ENCODE measurements at places on chromosomes 1 and 21.

- DNase-seq = no peak
Observed at GRCh38 chr1:170321113-170321512, 175.4 kb downstream of the NTMT2 start.

DNA sequence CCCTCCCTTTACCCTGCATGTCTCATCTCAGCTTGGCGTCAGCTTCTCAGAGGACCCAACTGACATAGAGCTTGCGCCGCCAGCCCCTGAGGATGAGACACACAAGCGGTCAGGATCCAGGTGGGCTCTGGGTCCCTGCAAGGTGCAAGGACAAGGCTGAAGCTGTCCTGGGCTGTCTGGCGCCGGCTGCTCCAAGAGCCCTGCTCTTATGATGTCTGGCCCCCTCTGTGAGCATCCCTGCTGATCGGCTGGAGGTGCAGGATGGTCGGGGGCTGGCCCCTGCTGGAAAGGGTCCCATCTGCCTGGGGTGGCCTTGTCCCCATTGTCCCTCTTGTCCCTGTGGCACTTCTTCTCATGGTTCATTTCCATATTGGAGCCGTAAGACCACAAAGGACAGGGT, 479.0 kb downstream of the NPHP4 start:
- DNase-seq = no peak

DNA sequence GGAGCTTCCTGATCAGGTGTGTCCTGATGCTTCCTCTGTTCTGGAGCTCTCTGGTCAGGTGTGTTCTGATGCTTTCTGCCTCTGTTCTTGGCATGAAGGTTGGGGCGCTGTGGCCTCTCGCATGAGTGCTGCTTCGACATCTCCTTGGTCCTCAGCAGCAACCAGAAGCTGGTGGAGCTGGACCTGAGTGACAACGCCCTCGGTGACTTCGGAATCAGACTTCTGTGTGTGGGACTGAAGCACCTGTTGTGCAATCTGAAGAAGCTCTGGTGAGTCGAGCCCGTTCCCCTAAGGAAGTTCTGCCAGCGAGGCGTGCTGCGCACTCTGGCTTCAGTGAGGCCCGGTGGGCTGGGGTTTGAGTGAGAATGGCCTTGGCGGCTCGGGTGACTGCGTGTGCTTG, 18.0 kb downstream of the NLRP3 start:
- DNase-seq = no peak

DNA sequence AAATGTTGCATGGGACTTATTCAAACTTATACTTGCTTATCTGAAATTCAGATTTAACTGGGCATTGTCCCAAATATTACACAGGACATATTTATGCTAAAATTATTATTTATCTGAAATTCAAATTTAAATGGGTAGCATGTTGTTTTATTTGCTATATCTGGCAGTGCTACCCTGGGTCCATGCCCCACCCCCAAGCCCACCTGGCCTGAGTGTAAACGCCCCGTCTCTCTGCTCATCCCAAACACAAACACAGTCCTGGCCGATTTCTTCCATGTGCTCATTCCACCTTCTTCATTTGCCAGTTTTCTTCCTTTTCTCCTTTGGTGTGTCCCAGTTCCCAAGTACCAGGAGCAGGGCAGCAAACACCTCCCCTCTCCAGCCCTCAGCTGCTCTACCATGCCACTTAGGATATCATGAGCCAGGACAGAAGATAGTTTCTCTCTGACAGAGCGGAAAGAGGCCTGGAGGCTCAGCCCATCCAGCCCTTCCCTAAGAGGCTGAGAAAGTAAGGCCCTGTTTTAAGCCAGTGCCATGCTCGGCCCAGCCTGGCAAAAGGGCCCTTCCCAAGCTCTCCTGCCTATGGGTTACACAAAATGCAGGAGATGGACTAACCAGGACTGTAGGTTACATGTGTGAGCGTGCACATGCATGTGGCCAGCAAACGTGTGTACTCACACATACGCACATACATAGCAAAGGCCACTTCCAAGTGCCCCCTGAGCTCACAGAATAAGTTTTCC, 69.5 kb downstream of the UBE2T start:
- DNase-seq = no peak

DNA sequence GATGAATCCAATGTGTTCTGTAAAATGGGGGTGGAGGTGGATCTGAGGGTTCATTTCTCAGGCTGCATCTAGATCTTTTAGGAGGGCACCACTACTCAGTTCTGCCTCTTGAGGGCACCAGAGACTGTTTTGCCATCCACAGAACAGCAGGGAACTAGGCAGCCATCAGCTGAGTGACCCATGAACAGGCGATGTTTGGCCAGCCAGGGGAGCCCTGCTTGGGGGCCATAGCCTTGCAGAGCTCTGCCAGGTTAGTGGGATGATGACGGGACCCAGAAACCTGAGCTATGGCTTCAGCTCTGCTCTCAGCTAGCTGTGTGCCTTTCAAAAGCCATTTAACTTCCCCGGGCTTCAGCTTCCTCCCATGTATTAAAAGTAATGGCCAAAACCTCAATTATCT, 13.4 kb upstream of the NOS1AP start:
- DNase-seq = peak; percentile 78

GRCh38 chr1:118317842-118318614, 133.0 kb upstream of the SPAG17 start:
- no peak for DNase-seq

GRCh38 chr1:167819849-167820683, 93.9 kb downstream of the ADCY10 start:
- peak; percentile 92 for DNase-seq

DNA sequence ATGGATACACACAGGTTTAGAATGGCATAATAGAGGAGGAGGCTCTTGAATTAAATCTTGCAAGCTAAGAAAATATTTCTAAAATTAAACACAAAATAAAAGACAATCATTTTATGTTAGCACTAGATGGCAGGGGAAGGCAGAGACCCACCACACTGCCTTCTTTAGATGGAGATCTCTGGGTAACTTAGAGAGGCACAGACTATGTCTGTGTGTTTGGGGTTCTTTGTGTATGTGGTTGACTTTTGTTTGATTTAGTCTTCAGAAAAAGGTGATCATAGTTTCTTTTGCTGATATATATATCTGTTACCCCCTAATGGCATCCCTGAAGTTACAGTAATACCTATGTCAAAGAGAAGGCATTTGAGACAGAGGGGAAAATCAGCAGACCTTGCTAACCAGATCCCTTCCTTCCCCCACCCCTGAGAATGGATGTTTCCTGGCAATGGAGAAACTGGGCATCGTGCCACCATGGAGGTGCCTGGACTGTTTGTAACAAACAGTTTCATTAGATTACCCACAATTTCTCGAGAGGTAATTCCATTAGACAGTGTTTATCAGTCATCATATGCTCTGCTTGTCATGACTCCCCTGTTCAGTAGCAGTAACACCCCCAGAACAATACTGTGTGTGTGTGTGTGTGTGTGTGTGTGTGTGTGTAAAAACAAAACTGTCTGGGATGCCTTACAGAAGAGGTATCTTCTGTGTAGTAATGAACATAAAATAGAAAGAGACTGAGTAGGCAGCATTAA, 228.3 kb upstream of the DEPDC1 start:
- no peak for DNase-seq

DNA sequence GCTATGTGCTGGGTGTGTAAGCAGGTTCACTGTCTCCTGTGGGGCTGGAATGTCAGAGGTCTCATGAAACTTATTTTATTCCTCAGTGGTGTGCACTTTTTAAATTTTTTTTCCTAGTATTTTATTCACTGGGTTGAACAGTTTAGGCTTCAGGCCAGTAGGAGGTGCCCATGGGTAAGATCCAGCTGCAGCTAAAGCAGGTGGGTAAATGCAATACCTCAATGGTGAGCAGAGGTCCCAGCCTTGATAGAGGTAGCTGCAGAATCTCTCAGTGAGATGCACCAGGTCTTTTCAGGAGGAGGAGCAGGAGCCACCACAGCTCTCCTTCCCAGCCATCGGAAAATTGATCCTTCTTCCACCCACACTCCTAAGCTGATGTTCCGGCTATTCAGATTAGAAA, 12.6 kb upstream of the OR6N2 start:
- peak; percentile 25 for DNase-seq

- peak; percentile 60 for DNase-seq
Observed at GRCh38 chr1:185317886-185318310, 855 bp upstream of the IVNS1ABP start.

GRCh38 chr1:66177510-66177909, 356.4 kb upstream of the SGIP1 start:
- no peak for DNase-seq

All from ACHN (cell line).